ENCODE measurements at places on chromosomes 6 and 20. TPM values are rescaled to one million over a fixed set of nuclear protein-coding genes. Genes with fewer than 3 reads are reported as not detected.
A peak's percentile ranks its signal among the peaks of the same experiment; 100 is the strongest.

KIAA1755 gene
- total RNA-seq, result not detected

ADTRP gene
- 0.45 TPM for total RNA-seq

APCDD1L gene
- 3.2 TPM for total RNA-seq

DNA sequence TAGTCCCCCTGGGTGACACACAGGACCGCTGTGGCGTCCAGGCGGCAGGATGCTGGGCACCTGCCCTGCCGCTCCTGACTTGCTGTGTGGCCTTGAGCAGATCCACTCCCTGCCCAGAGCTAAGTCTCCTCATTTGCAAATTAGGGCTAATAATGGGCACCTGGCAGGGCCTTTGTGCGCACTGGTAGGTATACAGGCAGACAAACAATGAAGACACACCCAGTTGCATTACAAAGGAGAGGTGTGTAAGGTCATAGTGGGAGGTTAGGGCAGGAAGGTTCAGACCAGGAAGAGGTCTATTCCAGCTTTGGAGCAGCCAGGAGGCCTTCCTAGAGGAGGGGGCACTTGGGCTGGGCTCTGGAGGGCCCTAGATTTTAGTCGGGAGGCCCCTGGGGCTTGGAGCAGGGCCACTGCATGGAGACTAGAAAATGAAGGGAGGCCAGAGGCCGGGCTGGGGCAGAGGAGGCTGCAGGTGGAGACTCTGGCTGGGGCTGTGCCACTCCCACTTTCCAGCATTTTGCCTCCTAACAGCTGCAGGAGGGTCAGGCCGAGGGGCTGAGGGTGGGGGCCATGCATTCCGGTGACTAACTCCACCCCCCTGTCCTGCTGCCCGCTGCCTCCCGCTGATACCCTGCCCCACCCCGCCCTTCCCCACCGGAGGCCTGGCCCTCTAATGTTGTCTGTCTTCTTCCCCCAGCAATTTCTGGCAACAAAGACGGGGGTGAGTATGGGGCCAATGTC is 28.5 kb downstream of the MYH7B start:
- DNase-seq, result peak; percentile 65

GRCh38 chr6:49499126-49499525 is 597 bp upstream of the GLYATL3 start:
- DNase-seq, result no peak

All from H1 (cell line).